Naive thymus-derived CD4-positive, alpha-beta T cell (primary cell): ENCODE measurements at places on chromosomes 7 and 10.

DNA sequence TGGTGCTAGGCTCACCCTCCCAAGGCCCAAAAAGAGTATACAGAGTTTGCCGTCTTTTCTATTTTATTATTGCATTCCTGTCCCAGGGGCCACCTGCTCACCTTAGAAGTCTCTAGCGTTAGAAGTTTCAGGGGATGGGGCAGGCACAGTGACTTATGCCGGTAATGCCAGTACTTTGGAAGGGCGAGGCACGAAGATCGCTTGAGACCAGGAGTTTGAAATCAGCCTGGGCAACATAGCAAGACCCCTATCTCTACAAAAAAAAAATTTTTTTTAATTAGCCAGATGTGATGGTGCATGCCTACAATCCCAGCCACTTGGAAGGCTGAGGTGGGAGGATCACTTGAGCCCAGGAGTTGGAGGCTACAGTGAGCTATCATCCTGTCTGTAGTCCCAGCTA lies 30.3 kb upstream of the HSPB1 start:
- H3K4me3 ChIP-seq: no peak overlapping the region
- H3K27me3 ChIP-seq: no peaks in the 10 kb centered on the region
- no peaks in the 10 kb centered on the region for H3K4me1 ChIP-seq
- no peak for DNase-seq
- H3K36me3 ChIP-seq: no peaks in the 10 kb centered on the region
- no peak overlapping the region for H3K27ac ChIP-seq

DNA sequence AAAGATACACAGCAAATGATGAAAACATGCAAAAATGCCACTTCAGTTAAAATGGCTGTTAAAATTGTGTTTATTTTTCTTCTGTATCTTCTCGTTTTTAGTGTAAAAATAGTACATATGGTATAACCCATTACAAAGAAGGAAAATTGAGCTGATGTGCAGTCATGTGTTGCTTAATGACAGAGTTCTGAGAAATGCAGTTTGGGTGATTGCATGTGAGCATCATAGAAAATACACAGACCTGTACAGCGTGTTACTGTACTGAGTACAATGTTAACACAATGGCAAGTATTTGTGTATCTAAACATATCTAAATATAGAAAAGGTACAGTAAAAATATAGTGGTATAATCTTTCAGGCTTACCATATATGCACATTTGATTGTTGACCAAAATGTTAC lies 7.3 kb downstream of the DMTF1 start:
- H3K4me1 ChIP-seq: peaks cover 22% of the 10 kb centered on the region
- DNase-seq: no peak
- no peaks in the 10 kb centered on the region for H3K36me3 ChIP-seq

GRCh38 chr10:3682745-3683144 lies 102.3 kb downstream of the KLF6 start:
- no peak for DNase-seq
- H3K4me3 ChIP-seq: no peak overlapping the region
- H3K4me1 ChIP-seq: no peaks in the 10 kb centered on the region

GRCh38 chr7:69654849-69655707 lies 56.8 kb downstream of the AUTS2 start:
- H3K36me3 ChIP-seq: no peaks in the 10 kb centered on the region
- no peaks in the 10 kb centered on the region for H3K27me3 ChIP-seq
- DNase-seq: no peak
- H3K4me1 ChIP-seq: no peaks in the 10 kb centered on the region
- no peak overlapping the region for H3K4me3 ChIP-seq

DNA sequence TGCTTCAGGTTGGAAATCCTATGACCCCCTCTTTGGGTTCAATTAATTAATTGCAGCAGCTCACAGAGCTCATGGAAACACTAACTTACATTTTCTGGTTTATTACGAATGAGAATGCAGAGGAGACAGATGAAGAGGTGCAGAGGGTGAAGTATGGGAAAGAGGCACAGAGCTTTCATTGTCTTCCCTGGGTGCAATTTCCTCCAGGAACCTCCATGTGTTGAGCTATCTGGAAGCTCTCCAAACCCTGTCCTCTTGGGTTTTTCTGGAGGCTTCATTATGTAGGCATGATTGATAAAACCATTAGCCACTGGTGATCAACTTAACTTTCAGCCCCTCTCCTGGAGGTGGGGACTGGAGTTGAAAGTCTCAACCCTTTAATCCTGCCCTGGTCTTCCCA lies 133.0 kb upstream of the AUTS2 start:
- no peaks in the 10 kb centered on the region for H3K4me1 ChIP-seq
- no peaks in the 10 kb centered on the region for H3K36me3 ChIP-seq
- no peak overlapping the region for H3K27ac ChIP-seq
- H3K4me3 ChIP-seq: no peak overlapping the region

- H3K4me1 ChIP-seq: no peaks in the 10 kb centered on the region
- H3K36me3 ChIP-seq: no peaks in the 10 kb centered on the region
- H3K27ac ChIP-seq: no peak overlapping the region
- H3K4me3 ChIP-seq: no peak overlapping the region
Measured at GRCh38 chr10:130884456-130884855, 427.1 kb downstream of the TCERG1L start.

- H3K27me3 ChIP-seq: no peaks in the 10 kb centered on the region
- DNase-seq: no peak
- H3K4me1 ChIP-seq: no peaks in the 10 kb centered on the region
- no peak overlapping the region for H3K4me3 ChIP-seq
Measured at GRCh38 chr10:15784662-15785300, 65.1 kb upstream of the ITGA8 start.

GRCh38 chr7:36147361-36147760 lies 5.7 kb upstream of the EEPD1 start:
- DNase-seq: no peak
- no peaks in the 10 kb centered on the region for H3K27me3 ChIP-seq
- H3K4me1 ChIP-seq: no peaks in the 10 kb centered on the region
- H3K36me3 ChIP-seq: no peaks in the 10 kb centered on the region
- H3K27ac ChIP-seq: no peak overlapping the region
